ENCODE measurements at places on chromosomes 16 and 17.

- no peak for DNase-seq
Measured at GRCh38 chr16:50390914-50391716, 22.3 kb upstream of the BRD7 start.

GRCh38 chr17:28346199-28346580 lies 10.6 kb downstream of the TNFAIP1 start:
- no peak for DNase-seq

DNA sequence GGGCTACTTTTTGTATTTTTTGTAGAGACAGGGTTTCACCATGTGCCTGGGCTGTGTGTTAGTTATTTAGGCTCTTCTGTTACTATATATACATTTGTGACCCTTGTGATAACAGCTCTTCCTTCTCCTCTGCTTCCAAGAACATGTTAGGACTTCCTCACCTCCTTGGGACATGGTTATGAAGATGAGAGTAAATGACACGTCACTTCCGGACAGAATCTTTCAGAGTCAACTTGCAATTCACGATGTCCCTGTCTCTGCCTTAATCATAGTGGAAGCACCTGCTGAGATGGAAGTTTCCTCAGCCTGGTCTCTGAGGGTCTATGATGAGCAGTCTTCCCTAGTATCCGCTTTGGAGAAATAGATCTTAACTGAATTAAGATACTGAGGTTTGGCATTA lies 42.9 kb downstream of the CCDC42 start:
- DNase-seq, result no peak

DNA sequence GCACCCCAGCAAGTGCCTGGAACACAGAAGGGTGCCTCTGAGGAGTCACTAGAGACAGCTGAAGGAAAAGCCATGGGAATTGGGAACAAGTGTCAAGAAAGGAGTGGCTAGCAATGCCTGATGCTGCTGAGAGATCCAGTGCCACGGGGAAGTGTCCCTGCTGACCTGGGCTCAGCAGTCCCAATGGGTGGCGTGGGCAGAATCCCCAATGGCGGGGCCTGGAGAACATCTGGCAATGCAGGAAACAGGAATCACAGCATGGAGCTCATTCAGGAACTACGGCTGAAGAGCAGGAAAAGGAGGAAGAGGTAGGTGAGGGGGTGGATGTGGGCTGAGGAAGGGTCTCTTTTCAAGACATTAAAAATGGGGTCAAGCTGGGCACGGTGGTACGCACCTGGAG lies 30.1 kb downstream of the UBE2O start:
- no peak for DNase-seq

Measured in mucosa of descending colon (tissue), 3 donors.